Inflammatory macrophage (primary cell): ENCODE measurements at places on chromosomes 7 and 10.

DNA sequence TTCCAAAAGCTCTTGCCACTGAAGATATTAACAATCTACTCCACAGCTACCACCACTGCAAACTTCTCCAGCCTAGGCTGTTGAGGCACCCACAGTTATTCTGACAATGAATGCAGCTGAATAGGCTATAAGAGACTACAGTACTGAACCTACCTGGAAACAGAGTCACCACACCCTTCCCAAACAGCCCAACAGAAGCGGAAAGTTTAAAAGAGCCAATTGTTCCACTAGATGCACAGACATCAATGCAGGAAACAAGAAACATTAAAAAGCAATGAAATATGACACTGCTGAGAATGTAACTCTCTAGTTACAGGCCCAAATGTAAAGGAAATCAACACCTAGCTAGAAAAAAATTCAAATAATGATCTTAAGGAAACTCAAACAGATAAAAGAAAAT, 64.5 kb upstream of the PLA2G12B start:
- no peak for DNase-seq

- DNase-seq, result no peak
Measured at GRCh38 chr7:139613971-139614411, 90.5 kb downstream of the CLEC2L start.

DNA sequence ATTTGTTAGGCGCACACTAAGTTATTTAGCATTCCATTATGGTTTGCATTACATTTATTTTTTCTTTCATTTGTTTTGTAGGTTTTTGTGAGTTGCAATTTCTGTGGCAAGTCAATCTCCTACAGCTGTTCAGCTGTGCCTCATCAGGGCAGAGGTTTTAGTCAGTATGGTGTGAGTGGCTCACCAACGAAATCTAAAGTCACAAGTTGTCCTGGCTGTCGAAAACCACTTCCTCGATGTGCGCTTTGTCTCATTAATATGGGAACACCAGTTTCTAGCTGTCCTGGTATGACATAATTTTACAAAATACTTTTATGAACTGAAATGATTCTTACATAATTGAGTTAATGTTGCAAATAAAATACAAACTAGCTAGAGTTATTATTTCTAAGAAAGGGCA, 29.5 kb downstream of the MIOS start:
- peak; percentile 93 for DNase-seq

- DNase-seq, result no peak
Measured at GRCh38 chr7:102148799-102149198, 137.9 kb upstream of the SH2B2 start.

DNA sequence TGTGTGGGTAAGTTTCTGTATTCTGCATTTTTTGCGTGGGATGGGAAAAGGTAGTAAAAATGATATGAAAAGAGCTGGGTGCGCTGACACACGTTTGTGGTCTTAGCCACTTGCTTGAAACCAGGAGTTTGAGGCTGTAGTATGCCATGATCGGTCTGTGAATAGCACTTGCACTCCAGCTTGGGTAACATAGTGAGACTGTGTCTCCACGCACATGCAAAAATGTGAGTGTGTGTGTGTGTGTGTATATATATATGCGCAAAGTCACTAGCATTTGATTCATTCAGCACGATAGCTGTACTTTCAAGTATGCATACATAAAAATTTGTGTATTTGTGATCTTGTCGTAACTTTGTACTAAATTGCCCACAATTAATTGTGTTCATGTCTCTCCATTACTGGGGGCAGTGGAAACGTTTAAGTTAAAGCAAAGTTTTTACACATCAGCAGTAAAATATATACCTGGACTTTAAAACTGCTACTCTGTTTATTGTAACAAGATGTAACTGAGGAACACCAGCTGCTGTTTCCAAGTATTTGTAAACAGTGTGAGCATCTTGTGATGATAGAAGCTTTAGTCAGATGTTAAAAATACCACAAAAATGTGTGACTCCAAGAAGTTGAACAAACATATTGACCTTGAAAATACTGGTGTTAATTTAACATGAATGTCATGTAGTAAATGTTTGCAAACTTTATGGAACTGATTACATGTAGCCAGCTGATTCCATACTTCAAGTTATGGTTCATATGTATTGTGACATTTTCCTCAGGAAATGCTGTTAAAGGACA, 1.6 kb downstream of the ZRANB1 start:
- DNase-seq, result peak; percentile 64

DNA sequence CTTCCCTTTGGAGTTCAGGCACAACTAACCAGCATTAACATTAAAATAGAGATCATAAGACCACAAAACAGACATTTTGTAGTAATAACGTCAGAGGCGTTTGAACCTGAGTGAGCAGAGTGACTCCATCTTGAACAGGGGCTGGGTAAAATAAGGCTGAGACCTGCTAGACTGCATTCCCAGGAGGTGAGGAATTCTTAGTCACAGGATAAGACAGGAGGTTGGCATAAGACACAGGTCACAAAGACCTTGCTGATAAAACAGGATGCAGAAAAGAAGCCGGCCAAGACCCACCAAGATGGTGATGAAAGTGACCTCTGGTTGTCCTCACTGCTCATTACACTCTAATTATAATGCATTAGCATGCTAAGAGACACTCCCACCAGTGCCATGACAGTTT, 493.2 kb upstream of the AUTS2 start:
- no peak for DNase-seq

- no peak for DNase-seq
Measured at GRCh38 chr10:70777063-70777875, 7.9 kb downstream of the TBATA start.

- DNase-seq, result no peak
Measured at GRCh38 chr7:156897673-156898072, 4.7 kb upstream of the LMBR1 start.

DNA sequence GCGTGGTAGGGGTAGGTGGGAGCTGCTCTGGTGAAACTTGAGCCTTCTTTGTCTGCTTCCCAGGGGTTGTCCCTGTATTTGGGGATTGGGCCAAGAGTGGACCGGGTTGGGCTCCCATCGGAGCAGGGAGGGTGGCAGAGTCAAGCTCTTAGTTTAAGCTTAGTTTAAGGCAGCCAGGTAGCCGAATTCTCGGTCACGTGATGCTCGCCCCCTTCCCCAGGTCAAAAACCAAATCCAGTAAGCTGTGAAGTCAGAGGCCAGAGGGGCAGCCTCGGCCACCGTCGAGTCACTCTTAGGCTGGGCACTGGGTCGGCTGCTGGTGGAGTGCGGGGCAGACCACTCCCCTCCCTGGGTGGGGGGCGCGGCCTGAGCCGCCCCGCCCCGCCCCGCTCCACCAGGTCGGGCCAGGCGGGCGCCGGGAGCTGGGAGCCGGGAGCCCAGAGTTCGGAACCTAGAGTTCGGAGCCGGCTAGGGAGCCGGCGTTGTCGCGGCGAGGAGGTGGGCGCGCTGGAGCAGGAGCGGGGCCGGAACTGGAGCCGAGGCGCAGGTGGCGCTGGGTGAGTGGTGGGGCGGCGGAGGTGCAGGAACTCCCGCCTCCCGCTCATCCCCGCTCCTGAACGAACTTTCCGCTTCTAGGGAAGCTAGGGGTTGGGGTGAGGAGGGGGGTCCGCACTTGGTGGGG, 2.8 kb upstream of the LZTS2 start:
- DNase-seq, result no peak

DNA sequence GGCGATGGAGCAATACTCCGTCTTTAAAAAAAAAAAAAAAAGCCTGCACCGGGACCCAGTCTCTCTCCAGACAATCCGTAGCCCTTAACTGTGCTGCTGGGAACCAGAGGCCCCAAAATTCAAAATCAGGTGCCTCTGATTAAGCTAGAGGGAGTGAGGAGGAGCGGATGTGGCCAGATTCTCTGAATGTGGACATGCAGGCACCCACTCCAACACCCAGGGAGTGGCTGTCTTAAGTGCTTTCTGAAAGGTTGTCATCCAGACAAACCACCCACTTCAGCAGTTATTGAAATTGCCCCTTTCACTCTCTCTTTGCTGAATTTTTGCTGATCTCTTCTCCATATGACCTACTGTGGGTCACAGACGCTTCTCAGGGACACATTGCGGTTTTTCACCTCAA, 14.2 kb downstream of the NRP1 start:
- peak; percentile 17 for DNase-seq

GRCh38 chr10:14040787-14041631, 289.7 kb downstream of the FRMD4A start:
- DNase-seq, result peak; percentile 49

DNA sequence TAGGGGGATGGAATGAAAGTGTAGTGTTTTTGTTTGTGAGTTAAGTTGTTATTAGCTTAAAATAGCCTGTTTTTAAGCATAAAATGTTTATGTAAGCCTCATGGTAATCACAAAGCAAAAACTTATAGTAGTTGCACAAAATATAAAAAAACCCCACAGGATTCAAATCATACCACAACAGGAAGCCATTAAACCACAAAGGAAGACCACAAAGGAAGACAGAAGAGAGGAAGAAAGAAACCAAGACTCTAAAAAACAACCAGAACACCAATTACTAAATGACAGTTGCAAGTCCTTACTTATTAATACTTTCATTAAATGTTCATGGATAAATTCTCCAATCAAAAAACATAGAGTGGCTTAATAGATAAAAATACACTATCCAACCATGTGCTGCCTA, 63.6 kb downstream of the ANKRD7 start:
- no peak for DNase-seq

GRCh38 chr7:31890766-31891165, 179.4 kb downstream of the PDE1C start:
- DNase-seq, result peak; percentile 62

DNA sequence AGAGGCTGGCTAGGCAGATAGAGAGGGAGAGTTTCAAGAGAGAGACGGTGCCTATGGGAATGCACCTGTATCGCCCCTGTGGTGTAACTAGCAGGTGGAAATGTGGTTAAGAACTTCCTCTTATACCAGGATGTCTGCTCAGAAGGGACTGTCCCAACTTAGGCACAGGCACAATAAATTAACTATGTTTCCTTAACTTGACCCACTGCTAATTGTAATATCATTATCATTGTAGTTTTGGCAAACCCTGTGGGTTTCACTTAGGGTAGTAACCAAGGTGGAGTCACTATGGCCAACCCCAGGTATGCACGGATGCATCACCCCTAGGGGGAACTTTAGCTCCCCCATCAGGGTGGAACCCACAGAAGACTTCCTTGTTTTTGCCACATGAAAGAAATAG, 455.7 kb downstream of the DGKB start:
- DNase-seq, result no peak

- no peak for DNase-seq
Measured at GRCh38 chr10:74051736-74052342, 53.9 kb downstream of the VCL start.

DNA sequence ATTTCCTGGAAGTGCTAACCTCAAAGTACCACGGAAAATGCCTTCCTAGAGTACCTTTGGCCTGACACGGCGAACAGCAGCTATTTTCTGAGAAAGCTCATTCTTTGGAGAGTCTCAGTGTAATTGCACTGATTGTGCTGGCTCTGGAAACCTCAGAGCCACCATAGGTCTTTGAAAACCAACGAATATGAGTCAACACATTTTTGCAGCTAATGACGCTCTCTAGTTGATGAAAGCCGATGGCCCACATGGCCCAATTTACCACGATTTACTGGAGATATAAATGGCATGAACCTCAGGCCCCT, 187.1 kb downstream of the ADARB2 start:
- DNase-seq, result no peak

DNA sequence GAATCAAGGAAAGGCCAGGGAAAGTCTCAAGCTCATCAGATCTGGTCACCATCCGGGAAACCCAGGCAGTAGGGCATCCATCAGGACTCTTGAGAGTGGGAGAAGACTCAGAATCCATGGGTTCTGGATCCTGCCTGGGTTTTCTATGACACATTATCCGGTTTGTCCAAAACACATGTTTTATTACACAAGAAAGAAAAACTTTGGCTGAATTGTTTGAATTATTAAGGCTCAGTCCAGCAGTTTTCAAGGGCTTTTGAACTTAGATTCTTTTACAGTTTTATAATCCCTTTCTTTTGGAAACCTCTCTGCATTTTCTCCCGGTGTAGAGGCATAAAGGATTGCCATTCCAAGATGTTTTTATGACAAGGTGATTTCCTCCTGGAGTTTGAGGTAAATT, 528.5 kb upstream of the MGMT start:
- no peak for DNase-seq
